ENCODE measurements at places on chromosomes 2 and 18. TPM values are rescaled to one million over a fixed set of nuclear protein-coding genes. Genes with fewer than 3 reads are reported as not detected.

ZC3H6 gene
- 0.92 TPM for total RNA-seq

AMER3 gene
- not detected for total RNA-seq

ASPRV1 gene
- total RNA-seq: not detected

CNGA3 gene
- total RNA-seq: not detected

NPPC gene
- not detected for total RNA-seq

SLC40A1 gene
- total RNA-seq: 2.2 TPM

ASB18 gene
- not detected for total RNA-seq

GPR39 gene
- total RNA-seq: 5.1 TPM

CABYR gene
- 0.52 TPM for total RNA-seq

SOX11 gene
- total RNA-seq: 1.8 TPM

LINC00305 gene
- not detected for total RNA-seq

MOGAT1 gene
- not detected for total RNA-seq
